IPS-NIHi11 (cell line): ENCODE measurements at places on chromosomes 11 and 22.

GRCh38 chr22:23068096-23068831 is 2.1 kb upstream of the GNAZ start:
- DNase-seq, result no peak

GRCh38 chr11:27972522-27973170 is 135.3 kb downstream of the KIF18A start:
- no peak for DNase-seq

DNA sequence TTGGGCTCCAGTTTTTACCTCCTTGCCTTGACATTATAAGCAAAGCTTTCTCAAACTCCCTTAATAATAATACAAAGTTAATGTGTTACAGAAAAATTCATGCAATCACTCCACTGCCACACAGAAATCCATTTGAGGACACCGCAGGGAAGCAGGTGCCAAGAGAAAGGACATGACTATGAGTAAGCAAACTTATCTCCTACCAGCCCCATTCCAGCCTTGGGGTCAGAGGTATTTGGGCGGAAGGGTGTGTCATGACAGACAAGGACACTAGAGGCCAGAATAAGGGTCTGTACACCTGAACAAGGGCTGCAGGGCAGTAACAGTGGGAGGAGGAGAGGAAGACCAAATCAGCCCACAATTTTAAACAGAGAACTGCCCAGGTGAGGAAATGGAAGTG is 5.9 kb downstream of the GNG3 start:
- DNase-seq, result no peak

DNA sequence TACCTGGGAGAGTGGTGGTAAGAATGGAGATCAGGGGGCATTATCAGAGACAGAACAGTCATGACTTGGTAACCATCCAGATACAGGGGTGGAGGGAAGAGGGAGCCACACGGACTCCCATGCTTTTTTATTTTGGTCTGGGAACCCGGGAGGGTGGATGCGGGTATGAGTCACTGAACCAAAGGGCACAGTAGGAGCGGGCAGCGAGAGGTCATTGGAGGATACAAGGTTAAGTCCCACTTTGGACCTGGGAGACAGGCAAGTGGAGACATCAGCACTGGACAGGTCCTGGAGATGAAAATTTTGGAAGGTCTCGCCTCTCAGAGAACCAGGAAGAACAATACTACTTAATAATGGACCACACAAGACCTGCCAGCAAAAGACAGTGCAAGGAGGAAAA is 6.7 kb downstream of the HDHD5 start:
- no peak for DNase-seq

GRCh38 chr11:129590030-129590752 is 214.5 kb downstream of the BARX2 start:
- no peak for DNase-seq

DNA sequence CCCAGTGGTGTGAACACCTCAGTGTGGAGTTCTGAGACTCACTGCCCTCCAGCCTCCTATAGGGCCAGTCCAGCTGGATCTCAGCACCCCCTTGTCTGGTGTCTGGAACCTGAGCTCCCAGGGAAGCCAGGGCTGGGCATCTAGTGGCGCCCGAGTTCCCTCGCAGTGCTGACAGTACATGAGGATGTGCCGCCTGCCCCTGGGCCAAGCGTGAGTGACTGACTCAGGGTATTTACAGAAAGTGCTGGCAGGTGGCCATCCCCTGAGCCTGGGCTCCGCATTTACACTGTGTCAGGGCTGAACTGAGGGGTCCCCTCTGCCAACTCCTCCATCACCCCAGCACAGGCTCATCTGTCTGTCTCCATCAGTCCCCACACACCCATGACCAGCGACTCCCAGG is 185.3 kb downstream of the BRD1 start:
- no peak for DNase-seq

GRCh38 chr11:36195496-36196354 is 93.5 kb downstream of the COMMD9 start:
- no peak for DNase-seq

DNA sequence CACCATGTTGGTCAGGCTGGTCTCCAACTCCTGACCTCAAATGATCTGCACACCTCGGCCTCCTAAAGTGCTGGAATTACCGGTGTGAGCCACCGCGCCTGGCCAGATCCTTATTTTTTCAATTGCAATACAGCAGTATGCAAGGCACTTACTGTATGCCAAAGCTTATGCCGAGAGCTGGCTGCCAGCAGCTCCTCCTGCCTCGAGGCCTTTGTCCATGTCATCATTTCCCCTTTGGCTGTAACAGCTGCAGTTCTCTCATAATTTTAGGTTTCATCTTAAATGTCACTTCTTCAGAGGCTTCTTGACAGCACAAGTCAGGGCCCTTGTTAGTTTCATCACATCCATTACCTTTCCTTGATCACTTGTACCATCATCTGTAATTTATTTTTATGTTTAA is 1.5 kb upstream of the SREBF2 start:
- no peak for DNase-seq

- no peak for DNase-seq
Measured at GRCh38 chr11:68150037-68150436, 28.8 kb upstream of the CHKA start.

DNA sequence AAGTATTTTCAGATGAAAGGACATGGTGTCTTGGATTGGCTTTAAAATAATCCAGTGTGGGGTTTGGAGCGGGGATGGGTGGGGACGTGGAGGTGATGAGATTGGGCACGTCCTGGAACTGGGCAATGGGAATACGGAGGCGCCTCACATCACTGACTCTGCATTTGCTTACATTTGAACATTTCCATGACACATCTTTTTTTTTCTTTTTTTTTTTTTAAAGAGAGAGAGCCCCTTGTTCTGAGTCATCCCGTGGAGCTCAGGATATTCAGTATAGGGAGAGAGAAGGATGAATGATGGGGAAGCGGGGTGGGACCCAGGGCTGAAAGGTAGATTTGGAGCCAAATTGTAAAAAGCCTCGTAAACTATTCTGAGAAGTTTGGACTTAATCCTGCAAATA is 142.7 kb downstream of the FBXO7 start:
- DNase-seq, result no peak

- no peak for DNase-seq
Measured at GRCh38 chr22:27492566-27493201, 308.9 kb downstream of the MN1 start.

GRCh38 chr22:32558681-32559355 is 84.2 kb downstream of the FBXO7 start:
- DNase-seq, result no peak

DNA sequence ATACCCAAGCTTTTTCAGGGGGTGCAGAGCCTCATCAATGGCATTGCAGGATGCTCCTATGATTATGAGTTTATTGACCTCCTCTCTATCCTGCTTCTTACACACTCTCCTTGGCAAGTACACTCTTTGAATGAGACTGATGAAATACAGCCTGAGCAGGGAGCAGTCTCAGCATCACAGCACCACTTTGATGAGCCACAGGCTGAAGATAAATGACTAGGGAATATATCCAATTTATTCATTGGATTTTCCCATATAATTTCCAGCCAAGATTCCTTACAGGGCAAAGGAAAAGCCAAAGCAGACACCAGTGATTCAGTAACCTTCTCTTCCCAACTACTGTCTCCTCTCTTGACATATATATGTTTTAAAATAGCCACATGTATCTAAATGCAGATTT is 79.2 kb downstream of the CASP12 start:
- no peak for DNase-seq

- no peak for DNase-seq
Measured at GRCh38 chr11:112481893-112482292, 221.2 kb upstream of the PLET1 start.
